ENCODE measurements at places on chromosomes 1 and 21.
A peak's percentile ranks its signal among the peaks of the same experiment; 100 is the strongest.

GRCh38 chr1:186374303-186375151 lies 526 bp downstream of the TPR start:
- peak; percentile 19 for DNase-seq

DNA sequence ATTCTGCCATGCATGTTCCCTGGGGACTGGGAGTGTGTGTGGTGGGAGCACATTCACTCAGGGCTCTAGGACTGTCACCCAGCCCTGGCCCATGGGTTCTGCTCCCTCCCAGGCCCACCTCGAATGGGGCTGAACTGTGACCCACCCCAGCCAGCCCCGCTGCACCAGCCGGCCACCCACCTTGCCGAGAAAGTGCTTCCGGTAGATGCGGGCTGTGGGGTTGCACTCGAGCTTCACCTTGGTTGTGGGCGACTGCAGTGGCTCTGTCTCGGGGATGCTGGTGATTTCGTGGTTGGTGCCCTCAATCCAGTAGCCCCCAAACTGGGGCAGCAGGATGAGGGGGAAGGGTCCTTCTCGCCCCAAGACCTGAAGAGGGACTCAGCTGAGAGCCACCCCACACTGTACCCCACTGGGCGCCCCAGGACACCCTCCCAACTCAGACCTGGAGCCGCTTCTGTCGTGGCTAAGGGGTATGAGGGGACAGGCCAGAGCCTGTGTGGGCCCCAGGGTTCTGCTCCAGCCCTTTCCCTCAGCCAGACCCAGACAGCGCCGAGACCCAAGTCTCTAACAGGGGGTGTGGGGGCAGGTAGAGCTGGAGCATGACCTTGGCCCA lies 51.9 kb downstream of the RAP1GAP start:
- no peak for DNase-seq

DNA sequence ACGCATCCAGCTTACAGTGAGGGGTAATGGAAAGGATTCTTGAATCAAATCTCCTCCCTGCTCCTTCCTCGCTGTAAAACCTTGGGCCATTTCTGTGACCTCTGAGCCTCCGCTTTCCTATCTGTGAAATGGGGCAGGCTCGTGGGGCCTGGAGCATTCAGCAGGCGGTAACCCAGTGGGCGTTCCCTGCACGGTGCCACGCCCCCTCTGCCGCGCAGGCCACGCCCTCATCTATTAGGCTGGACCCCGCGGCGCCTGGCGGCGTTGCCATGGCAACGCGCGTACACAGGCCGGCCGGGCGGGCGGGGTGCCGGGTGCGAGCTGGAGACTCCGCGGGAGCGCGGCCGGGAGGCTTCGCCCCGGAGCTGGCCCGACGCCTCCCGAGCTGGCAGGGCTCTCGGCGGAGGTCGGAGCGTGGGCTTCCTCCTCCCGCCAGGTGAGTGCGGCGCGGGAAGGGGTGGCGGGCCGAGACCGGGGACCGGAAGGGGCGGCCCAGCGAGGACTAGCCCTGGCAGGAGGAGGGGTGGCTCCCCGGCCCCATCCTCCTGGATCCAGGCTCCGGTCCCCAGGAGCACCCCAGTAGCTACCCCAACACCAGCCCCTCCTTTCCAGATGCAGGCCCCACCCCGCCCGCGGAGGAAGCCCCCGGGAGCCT lies at the start of gene FHAD1:
FHAD1 (plus strand) TSS at position 264 of the 655 bp plus-strand sequence. CDS start 4,562 bp downstream, outside the sequence.
- DNase-seq = peak; percentile 55

GRCh38 chr1:216913976-216914375 lies 190.7 kb upstream of the ESRRG start:
- no peak for DNase-seq

GRCh38 chr1:92653605-92654381 lies 131.1 kb downstream of the EVI5 start:
- DNase-seq = no peak

GRCh38 chr1:32094746-32095521 lies 12.9 kb upstream of the KPNA6 start:
- no peak for DNase-seq

Measured in activated naive CD4-positive, alpha-beta T cell treated with Interleukin-2 at 50 U/mL for 16 hours (primary cell).